ENCODE measurements at places on chromosomes 4 and X. TPM values are rescaled to one million over a fixed set of nuclear protein-coding genes. Genes with fewer than 3 reads are reported as not detected.

Gene MID1IP1
- 45.4 TPM for polyA plus RNA-seq

GRCh38 chrX:109812236-109812635, 79.2 kb upstream of the ACSL4 start:
- DNase-seq, result no peak

DNA sequence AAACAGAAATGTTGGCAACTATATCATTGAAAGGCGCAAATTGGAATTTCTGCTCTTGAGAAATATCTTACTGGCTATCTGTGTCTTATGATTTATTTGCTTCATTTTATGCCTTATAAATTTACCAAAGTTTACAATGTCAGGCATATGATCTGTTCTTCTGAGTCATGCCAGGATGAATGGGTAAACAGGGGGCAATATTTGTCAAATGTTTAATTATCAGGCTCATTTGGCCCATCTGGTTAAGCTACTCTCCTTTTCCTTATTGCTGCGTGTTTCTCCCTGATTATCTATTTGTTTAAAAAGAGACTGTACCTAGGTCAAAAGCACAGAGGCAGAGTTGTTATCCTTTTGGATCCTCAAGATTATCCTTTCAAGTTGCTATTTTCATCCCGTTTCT, 903.8 kb upstream of the PCDH10 start:
- DNase-seq, result no peak

Gene UGT2B7
- polyA plus RNA-seq, result 0.11 TPM

- no peak for DNase-seq
Measured at GRCh38 chr4:33107814-33108213, 2387.6 kb downstream of the PCDH7 start.

Gene MRFAP1
- 275 TPM for polyA plus RNA-seq

DNA sequence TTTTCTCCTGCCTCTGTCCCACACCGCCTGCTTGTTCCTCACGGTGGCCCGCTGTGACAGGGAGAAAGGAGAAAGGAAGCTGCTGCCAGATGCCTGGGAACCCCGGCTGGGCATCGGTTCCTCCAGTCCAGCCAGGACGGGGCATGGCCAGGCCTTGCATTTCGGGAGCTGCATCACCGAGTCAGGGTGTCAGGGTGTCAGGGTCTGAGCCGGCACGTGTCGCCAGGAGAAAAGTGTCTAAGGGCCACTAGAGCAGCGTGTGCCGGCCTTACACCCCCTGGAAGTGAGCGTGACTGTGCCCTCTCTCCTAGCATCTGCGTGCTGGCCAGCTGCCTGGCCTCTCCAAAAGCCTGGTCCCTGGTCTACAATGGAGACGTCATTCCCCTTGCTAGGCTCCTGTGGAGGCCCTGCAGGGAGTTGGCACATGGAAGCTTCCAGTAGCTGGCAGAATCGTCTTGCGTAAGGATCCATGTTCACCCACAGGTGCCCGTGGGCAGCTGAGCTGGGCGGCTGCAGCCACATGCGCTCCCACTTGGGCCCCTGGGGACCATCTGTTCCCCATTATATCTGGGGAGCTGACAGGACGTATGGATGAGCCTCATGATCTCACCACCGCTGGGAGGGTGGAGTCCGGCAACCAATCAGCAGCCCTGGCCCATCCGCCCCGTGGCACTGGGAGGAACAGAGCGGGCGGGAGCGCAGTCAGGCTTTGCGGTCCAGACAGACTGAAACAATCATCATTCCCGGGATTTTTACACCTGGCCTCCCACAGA, 39.9 kb upstream of the HMX1 start:
- DNase-seq, result no peak

- no peak for DNase-seq
Measured at GRCh38 chrX:112761242-112762207, 79.1 kb downstream of the AMOT start.

Gene HSFX1
- not detected for polyA plus RNA-seq

DNA sequence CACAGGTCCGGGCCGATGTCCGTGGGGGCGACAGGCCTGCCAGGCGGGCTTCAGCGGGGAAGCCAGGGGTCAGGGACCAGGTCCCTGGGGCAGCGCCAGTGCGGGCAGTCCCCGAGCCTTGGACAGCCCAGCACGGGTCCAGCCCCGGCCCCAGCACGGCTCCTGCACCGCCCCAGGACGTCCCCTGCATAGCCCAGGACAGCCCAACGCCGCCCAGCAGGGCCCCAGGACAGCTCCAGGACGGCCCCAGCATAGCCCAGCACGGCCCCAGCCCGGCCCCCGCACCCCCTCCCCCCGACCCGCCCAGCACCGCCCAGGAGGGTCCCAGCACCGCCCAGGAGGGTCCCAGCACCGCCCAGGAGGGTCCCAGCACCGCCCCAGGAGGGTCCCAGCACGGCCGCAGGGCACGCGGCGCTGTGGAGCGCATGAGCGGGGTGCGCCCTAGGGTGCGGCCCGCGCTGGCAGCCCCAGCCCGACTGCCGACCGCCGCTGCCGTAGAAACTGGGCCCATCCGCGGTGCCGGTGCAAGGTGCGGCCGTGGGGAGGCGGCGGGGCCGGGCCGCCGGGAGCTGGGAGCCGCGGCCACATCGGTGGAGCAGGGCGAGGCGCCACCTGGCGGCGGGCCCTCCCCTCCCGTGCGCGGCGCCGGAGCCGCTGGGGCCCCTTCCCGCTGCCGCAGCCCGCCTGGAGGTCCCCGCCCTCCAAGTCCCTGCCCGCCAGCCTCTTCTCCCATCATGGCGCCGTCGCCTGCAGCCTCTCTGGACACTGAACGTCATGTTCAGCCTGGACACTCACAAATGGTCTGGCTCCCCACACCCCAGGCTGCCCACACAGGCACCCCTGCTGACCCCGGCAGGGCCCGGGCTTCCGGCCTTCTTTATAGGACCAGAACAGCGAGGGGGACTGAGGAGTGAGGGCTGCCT, 106.8 kb upstream of the NKX1-1 start:
- no peak for DNase-seq

DNA sequence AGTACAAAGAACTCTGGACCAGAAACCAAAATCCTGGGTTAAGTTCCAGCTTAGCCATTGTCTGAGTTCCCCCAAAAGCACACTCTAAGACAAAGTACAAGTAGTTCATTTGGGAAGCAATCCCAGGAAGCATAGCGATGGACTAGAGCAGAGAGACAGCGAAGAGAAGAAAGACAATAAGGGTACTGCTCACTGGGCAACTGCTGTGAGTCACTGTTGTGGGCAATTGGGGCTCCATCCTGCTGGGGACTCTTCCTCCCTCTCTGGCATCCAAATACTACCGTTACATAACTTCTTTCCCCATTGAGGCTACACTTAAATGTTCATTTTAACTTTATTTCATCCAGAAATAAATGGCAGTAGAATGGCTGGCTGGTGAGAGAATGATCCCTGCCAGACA, 14.1 kb downstream of the SRPX start:
- no peak for DNase-seq

Gene TMEM150C
- 0.16 TPM for polyA plus RNA-seq

- no peak for DNase-seq
Measured at GRCh38 chrX:132472397-132472796, 16.4 kb downstream of the MBNL3 start.

DNA sequence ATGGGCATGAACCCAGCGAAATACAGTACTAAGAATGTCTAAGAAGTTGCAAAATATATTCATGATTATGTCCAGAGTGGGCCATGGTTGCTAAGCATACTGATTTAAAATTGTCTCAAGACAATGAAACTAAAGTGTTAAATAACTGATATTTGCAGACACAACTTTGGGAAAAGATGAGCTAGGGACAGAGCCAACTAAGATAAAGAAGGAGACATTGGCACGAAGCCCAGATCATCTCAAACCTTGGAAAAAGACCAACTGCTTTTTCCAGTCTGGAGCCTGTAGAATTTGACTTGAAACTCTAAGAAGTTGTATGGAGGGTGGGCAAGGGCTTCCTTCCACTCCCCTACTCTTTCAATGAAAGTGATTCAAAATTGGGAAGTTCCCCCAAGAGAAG, 108.5 kb upstream of the GLRA2 start:
- DNase-seq, result no peak

DNA sequence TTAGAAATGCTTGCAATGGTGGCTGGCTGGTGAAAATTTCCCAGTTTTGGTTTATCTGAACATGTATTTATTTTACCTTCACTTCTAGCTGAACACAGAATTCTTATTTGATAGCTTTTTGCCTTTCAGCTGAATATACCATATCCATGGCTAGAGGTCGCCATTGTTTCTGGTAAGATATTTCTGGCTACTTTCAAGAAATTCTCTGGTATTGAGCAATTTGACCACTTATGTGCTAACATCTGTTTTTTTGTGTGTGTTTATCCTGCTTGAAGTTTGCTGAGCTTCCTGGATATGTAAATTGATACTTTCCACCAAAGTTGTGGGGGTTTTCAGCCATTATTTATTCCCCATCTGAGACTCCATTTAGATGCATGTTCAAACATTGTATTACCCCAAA, 75.4 kb downstream of the FBXW7 start:
- no peak for DNase-seq

- no peak for DNase-seq
Measured at GRCh38 chr4:154125340-154125739, 336.5 kb upstream of the SFRP2 start.

Gene TMEM271
- polyA plus RNA-seq, result not detected

GRCh38 chrX:128928636-128929035, 594.7 kb downstream of the SMARCA1 start:
- DNase-seq, result no peak

Gene PPP2R2C
- 20.2 TPM for polyA plus RNA-seq
